ENCODE measurements at places on chromosomes 6 and 20.

DNA sequence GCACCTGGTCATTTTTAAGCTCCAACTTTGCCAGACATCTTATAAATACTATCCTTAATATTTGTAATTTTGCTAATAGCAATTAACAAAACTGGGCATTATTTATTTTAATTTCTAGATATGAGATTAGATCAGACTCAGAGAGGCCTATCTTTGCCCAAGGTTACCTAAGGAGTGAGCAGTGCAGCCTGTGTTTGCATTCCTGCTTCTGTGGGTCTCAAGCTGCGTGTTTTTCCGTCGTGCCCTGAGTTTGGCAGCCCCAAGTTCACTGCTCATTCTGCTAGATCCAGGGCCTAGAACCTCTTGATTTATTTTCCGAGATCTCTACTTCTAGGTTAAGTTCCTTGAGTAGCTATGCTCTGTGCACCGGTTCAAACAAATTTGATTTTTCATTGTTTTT is 11.0 kb upstream of the ADGRG6 start:
- DNase-seq, result no peak

GRCh38 chr20:34904202-34904621 is 27.8 kb downstream of the ACSS2 start:
- DNase-seq, result no peak

- no peak for DNase-seq
Observed at GRCh38 chr6:1737463-1738311, 128.0 kb downstream of the FOXC1 start.

- no peak for DNase-seq
Observed at GRCh38 chr6:93581371-93581770, 162.0 kb upstream of the EPHA7 start.

- no peak for DNase-seq
Observed at GRCh38 chr20:25478889-25479568, 71.6 kb downstream of the GINS1 start.

- DNase-seq, result no peak
Observed at GRCh38 chr6:151002491-151002935, 137.0 kb downstream of the MTHFD1L start.

GRCh38 chr6:142906945-142907470 is 38.0 kb downstream of the HIVEP2 start:
- DNase-seq, result no peak

GRCh38 chr20:62636446-62636845 is 5.9 kb upstream of the SLCO4A1 start:
- DNase-seq, result no peak

Measured in tibial artery (tissue), 4 donors.